Amygdala (tissue), 56 donors: ENCODE measurements at places on chromosomes 12 and 14.
A peak's percentile ranks its signal among the peaks of the same experiment; 100 is the strongest.

DNA sequence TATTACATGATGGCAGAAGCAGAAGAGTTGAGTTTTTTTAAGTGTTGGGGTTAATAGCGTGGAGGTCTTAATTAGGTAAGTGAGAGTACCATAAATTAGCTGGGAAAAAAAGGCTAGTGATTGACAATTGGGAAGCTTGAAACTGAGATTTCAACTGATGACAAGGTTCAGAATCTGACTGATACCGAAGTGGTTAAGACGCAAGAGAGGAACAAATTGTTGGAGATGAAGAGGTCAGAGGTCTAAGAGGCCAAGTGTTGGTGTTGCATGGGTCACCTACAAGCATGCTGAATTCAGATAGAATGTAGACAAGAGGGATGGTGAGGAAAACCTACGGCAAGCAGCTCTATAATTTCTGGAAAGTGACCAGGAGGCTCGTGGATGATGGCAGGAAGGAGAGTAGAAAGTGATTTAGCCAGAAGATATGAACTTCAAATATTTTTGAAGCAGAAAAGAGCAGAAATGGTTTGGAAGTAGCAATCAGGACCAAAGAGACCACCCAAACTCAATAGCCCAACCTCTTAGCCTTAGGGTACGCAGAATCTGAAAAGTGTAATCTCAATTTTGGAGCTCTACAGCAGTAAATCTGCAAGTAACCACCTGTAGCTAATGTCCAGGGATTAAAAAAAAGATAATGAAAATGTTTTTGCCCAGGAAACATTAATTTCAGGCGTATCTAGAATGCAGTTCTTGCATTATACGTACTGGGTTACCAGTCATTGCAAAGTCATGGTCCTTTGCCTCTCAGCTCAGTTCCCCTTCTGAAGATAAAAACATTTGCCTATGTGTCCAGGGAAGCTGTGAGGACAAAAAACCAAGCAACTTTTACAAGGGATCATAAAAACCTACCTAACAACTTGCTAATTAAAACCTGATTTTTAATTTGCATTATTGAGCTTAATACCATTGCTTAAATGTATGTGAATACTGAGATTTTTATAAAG is 1.7 kb upstream of the TMPO start:
- DNase-seq = no peak

- DNase-seq = no peak
Measured at GRCh38 chr12:82862876-82863649, 176.4 kb downstream of the TMTC2 start.

- DNase-seq = no peak
Measured at GRCh38 chr12:58142991-58143390, 201.6 kb downstream of the ATP23 start.

DNA sequence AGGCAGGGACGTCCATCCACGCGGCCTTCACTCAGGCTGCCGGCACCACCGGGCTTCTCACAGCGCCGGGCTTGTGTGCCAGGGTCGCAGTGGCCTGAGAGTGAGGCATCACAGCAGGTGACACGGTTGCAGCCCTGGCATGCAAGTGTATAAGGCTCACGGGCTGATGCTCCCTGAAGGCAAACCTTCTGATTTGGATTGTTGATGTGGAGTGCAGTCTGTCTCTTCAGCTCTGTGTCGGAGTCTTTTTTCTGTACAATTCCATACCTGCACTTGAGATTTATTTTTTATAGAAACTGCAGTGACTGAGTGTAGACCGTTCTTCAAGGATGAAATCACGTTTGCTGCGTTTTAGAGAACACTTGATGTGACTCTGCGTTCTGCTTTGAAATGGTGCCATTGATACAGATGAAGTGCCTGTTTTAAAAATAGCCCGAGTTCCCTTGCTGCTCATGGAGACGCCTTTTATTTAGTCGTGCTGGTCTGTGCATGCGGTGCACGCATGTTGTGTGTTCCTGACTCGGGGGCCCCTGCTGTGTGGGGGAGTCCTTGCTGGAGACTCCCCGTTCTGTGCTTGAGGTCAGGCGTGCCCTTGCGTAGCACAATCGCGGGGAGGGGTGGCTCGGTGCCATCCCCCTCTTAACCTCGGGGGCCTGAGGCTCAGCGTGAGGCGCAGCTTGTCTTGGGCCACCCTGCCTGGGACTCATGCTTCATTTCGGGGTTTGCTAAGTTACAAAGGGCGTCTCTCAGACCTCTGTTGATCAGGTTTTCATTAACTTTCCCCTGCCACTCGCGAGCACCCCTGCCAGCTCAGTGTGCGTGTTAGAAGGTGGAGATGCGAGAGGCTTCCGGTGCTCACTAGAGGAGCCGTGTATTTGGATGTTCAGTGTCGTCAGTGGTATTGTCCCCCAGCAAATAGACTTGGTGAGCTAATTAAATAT is 21.6 kb upstream of the AMN start:
- DNase-seq = no peak

DNA sequence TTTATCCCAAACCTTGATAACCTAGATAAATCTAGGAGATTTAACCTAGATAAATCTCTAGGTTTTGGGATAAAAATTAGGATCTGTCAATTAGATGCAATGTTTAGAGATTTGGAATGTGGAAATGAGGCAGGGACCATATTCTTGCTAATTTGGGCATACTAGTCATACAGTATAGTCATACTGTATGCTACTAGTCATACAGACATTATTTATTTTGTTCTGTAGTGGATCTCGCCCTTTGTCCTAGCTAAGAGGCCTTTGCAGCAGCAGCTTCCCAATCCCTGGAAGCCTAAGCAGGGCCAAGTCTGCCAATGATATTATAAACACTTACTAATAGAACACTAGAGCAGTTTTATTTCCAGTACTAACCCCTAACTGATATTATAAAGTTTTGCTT is 136.4 kb downstream of the CEP128 start:
- DNase-seq = no peak

- no peak for DNase-seq
Measured at GRCh38 chr14:68961781-68962584, 17.1 kb downstream of the ACTN1 start.

GRCh38 chr12:98402091-98402490 is 113.3 kb upstream of the TMPO start:
- DNase-seq = no peak

- DNase-seq = peak; percentile 43
Measured at GRCh38 chr14:57317248-57317833, 48.6 kb downstream of the AP5M1 start.

GRCh38 chr12:66132408-66132807 is 1.9 kb upstream of the LLPH start:
- no peak for DNase-seq

DNA sequence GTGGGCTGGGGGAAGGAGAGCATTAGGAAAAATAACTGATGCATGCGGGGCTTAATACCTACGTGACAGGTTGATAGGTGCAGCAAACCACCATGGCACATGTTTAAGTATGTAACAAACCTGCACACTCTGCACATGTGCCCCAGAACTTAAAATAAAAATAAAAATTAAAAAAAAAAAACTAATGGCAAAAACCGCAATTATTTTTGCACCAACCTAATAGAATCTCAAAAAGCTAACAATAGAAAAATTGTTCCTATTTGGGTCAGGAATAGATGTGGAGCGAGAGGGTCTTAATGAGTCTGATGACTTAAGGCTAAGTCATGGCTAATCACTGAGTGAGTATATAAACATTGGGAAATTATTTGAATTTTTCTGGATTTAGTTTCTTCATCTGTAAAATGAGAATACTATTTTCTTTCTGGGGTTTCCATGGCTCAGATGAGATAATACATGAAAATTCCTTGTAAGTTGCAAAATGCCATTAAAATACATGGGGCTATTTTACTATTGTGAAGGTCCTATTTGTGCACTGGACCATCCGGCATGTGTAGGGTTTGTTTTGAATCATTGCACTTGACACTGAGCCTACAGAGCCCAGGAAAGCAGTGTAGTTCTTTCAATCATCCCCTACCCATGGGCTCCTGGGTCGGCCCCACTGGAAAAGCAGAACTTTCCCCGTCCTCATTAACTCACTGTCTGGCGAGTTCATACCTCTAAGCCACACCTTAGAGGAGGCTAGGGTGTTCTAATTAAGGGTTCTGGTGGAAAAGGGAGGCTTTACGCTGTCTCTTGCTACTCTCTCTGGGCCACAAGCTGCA is 164.1 kb upstream of the NTF3 start:
- DNase-seq = no peak

DNA sequence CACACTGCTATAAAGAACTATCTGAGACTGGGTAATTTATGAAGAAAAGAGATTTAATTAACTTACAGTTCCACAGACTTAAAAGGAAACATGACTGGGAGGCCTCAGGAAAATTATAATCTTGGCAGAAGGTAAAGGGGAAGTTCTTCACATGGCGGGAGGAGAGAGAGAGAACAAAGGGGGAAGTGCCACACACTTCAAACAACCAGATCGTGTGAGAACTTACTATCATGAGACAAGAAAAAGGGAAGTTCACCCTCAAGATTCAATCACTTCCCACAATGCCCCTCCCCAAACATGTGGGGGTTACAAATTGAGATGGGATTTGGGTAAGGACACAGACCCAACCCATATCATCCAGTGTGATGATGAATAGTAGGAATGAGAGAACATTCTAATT is 366.5 kb downstream of the LRFN5 start:
- DNase-seq = no peak

DNA sequence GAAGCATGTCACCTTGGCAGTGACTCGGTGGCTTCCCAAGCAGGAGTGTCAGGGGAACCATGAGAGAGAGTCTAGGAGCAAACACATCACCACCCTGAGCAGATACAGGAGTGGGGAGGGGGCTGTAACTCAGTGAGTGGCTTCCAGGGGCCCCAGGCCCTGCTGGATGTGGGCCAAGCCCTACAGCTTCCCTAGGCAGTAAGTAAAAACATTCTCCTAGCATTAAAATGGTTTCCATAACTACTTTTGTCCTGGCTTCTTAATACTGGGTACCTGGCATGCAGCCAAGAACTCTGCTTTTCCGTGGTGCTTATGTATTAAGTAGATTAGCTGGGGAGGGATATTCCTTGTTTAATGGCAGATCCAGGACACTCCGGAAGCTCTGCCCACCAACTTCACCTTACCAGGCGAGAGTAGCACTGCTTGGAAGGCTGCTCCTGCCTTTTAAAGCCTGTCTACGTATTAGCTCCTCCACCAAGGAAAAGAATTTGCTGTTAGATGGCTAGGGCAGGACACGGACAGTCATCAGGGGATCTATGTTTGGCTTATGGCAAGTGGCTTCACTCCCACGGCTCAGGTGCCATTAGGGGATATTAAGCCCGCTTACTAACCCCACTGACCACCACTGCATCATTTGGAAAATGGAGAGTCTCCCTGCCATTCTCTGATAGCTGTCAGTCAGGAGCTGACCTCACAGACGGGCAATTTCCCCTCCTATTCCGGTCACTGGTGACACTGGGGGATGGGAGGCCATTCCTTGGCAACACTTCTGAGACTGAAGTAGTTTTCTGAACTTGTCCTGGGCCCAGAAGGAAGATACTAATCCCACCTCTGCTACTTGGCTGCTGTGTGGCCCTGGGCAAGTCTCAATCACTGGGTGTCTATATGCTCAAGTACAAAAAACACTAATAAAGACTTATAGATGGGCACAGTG is 22.8 kb downstream of the OTUB2 start:
- no peak for DNase-seq

GRCh38 chr14:44446965-44447364 is 60.1 kb downstream of the FSCB start:
- DNase-seq = no peak

GRCh38 chr12:70762000-70762399 is 124.8 kb upstream of the PTPRB start:
- DNase-seq = no peak

DNA sequence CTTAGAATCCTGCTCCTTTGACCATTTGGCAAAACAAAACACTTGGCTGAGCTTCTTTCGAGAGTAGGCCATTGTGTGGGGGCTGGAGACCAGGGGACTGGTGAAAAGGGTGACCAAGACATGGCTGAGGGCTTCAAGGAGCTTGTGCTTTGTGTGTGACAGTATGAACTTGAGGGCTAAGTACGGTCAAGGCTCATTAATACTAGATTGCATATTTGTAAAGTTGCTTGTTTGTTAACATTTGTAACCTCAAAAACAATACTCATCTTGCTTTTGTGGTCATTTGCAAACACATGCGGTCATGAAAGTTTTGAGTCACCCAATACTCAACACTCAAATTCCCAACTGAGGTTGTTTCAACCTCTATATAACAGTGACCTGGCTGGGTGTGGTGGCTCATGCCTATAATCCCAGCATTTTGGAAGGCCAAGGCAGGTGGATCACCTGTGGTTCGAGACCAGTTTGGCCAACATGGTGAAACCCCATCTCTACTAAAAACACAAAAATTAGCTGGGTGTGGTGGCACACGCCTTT is 42.5 kb downstream of the ZFYVE26 start:
- no peak for DNase-seq

DNA sequence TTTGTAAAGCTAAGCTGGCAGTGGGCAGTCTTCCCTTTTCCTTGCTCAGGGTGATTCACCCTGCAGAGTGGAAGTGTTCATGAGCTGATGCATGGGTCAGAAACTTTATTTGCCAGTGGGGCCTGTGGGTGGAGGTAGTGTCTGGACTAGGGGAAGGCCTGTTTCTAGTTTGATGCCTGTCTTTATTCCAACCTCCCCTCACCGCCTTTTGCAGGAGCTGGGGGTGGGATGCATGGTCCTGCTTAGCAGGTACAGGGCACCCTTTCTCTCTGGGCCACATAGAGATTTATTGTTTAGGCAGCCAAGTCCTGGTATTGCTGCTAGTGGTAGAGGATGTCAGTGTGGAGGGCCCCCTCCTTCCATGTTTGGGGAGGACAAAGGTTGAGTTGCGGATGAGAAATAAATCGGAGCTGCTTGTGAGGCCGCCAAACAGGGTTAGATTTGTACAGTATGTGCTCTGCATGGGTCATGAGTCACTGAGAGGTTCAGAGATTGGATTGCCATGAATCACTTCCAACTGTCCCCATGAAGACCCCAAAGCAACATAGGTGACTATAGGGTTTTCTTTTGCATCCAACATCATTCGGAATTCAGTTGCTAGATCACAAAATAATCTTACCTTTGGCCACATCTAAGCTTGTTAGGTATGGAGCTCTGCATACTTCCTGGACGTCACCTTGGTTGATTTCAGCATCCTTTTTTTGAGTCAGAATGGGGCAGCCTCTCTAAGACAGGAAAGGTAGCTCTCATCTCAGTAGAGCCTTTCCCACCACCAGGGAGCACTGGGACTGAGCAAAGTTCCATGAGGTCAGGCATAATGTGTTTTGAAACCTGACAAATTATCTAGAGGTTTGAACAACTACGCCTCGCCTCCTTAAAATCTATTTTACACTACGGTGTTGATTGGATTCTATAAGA is 8.8 kb downstream of the SMOC1 start:
- no peak for DNase-seq
